Activated CD4-positive, alpha-beta T cell treated with anti-CD3 and anti-CD28 coated beads, Interleukin-2, amount 50 U/mL, for 4 hours (primary cell): ENCODE measurements at places on chromosomes 2 and 18.

DNA sequence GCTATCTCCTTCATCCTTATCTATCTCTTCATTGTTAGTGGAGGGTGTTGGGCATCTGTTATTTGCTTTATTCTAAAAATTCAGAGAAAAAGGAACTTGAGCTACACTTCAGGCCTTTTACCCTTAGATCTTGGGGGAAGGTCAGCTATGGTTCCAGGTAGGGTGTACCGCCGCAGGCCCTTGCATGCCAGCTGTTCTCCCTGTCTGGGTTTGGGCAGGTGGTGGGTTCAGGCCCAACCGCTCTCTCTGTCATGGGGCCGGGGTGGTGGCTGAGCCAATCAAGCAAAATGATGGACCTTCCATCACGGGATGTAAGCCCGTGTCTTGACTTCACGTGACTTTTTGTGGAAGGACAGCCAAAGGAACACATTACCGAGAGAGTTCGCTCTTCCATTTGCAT, 231.1 kb downstream of the LDLRAD4 start:
- no peak for DNase-seq

DNA sequence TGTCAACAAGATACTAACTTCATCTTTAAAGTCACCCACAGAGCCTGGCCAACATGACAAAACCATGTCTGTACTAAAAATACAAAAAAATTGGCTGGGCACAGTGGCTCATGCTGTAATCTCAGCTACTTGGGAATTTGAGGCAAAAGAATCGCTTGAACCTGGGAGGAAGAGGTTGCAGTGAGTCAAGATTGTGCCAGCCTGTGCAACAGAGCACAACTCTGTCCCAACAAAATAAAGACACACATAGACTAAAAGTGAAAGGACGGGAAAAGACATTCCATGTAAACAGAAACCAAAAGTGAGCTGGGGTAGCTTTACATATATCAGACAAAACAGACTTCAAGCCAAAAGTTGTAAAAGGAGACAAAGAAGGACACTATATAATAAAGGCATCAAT, 34.8 kb downstream of the USP34 start:
- no peak for DNase-seq

GRCh38 chr2:33375054-33375453, 101.4 kb upstream of the RASGRP3 start:
- DNase-seq: no peak

DNA sequence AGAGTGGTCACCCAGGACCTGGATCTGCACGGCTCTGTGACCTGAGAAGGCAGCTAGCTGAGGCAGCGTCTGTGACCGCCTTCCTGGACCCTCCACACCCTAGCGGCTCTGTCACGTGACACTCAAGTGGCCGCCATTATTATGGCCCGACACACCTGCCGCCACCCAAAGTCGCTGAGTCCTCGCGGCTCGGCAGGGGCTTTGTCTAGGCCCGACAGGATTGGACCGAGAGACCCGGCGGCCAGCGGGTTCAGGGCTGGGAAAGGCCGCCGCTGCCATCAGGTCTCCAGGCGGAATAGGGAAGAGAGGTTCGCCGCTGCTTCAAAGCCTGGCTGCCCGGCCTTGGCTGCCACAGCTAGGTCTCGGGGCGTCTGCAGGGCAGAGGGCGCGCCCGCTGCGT, 1162.5 kb upstream of the LRRTM1 start:
- DNase-seq: no peak

- DNase-seq: no peak
Observed at GRCh38 chr2:241255542-241256167, 59.8 kb downstream of the HDLBP start.

DNA sequence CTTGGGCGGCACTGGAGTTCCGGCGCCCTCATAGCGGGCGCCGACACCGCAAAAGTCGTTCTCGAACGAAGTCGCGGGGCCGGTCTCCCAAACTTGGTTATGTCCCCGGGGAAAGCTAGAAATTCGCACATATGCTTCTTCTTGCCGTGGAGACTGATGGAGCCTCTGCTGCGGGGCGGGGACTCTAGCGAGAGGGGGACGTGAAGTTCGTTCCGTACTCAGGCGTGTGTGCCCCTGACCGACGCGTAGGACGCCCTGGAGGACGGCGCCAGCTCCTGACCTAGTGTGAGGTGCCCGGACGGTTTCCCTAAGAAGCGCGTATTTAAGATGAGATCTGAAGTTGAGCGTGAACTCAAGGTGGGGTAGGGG, 465 bp downstream of the RBM44 start:
- DNase-seq: no peak

DNA sequence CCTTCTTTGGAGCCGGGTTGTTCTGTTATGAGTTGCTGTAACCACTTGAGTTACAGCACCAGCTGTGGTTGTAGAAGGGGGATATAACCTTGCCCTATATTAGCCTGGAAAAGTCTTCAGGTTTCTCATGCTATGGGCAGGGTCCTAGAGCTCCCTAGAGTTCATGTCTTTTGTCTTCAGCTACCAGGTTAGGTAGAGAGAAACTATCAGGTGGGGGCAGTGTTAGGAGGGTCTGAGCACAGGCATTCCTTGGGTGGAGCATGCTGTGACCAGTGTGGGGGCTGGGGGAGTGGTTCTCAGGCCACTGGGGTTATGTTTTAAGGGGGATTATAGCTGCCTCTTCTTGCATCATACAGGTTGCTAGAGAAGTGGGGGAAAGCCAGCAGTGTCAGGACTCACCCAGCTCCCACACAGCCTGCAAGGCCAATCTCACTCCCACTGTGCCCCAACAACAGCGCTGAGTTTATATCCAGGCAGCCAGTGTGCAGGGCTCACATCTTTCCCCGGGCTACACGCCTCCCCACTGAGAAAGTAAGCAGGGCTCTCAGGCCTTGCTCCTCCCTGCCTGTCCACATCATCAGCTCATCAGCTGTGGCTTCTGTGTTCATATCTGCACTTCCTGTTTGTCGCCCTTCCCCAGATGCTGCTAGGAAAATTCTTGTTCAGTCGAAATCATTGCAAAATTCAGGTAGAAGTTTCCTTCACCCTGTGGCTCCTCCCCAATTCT, 133.8 kb upstream of the NRXN1 start:
- no peak for DNase-seq

DNA sequence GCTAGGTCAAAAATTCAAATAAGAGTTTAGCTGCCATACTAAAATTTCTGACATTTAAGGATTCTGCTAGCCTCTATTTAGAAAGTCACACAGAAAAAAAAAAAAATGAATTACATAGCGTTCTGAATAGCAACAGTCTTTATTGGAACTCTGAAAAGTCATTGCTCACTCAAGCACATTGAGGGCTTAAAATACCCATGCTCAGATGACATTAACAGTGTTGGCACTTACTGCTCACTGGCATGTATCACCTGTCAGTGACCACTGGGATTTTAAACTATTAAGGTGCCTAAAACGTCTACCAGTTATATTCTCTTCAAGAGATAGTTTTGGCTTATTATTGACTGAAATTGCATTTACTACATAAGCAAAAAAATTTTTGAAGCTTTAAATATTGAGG, 468.0 kb upstream of the SPHKAP start:
- no peak for DNase-seq

DNA sequence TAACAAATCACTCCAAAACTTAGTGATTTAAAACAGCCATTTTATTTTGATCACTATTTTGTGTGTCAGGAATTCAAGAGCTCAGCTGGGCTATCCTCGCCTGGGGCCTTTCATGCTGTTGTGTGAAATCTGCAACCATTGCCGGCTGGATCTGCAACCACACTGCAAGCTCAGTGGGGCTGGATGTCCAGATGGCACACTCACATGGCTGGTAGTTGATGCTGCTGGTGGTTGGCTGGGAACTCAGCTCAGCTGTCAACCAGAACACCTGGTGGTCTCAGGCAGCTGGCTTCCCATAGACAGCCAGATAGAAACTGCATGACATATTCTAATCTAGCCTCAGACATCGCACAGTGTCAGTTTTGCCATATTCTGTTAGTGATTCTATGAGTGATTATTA, 30.6 kb upstream of the AP1S3 start:
- no peak for DNase-seq

- DNase-seq: no peak
Observed at GRCh38 chr18:67650686-67651385, 134.3 kb upstream of the DSEL start.

- DNase-seq: no peak
Observed at GRCh38 chr18:31510319-31510718, 12.3 kb downstream of the DSG2 start.

- DNase-seq: no peak
Observed at GRCh38 chr2:105194022-105194675, 47.4 kb upstream of the GPR45 start.

DNA sequence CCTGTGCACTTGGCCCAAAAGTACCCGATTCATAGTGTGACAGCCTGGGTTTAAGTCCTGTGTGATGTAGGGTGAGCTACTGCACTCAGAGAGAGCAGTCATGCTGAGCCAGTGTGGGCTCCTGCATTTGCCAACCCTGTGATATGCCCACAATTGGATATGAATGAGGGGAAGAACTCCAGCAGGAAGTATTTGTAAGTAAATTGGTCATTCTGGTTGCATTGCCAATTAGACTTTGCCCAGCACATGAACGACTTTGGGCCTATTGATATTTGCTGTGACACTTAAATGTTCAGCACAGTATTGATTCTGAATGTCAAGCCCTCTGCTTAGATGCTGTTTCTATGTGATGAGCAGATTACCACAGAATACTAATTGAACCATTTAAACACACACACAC, 570.9 kb downstream of the PIK3C3 start:
- DNase-seq: no peak

GRCh38 chr2:54559006-54559445, 102.9 kb downstream of the SPTBN1 start:
- no peak for DNase-seq

GRCh38 chr2:55309446-55309845, 40.4 kb upstream of the MTIF2 start:
- DNase-seq: no peak

DNA sequence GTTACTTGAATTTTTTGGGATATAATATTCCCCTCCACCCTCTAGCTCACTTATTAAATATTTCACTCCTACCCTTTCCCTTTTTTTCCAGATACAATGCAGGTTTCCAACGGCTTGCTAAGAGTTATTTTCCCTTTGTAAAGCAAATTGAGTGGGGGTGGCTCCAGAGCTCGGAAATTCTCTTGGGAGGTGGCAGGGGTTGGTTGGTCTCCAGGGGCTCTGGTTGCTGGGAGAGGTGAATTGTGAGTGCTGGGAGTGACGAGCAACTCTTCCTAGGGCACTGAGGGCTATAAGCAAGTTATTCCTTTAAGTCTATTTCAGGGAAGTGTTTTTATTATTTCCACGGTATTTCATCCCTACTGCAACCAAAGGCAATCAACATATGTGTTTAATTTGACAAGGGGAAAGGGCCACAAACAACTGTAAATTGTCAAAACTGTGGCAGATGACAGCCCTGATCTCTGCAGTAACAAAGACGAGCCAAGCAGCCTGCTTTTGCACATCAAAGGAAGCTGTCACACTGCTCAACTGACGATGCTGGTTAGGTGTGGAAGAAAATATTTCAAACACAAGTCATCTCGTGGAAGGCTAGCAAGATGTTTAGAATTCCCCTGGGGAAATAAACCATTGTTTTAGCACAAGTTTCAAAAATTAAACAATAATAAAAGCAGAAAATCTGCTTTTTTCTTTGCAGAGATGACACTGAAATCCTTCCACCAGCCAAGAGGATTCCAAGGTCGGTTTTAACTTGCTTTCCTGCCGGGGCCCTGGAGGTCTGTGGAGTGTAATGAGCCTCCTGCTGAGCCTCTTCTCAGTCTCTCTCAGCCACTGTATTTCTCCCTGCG, 34.8 kb upstream of the ASXL2 start:
- no peak for DNase-seq

DNA sequence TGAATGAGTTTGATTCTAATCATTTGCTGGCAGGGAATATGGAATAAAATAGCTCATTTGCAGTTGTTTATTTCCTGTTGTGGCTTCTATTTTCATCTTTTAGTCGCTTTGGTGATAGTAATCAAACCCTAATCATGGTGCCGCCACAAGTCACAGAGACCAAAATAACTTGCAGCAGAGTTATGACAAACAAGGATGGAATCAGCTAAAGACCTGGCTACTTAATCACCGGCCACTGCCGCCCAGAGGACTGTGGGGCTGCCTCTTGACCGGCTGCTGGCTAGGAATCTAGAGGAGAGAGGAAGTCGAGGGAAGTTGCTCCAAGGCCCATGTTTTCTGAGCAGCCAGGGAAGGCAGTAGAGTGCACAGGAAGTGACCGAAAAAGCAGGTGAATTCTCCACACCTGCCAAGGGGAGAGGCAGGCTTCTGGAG, 5.1 kb upstream of the SMAD7 start:
- DNase-seq: no peak

DNA sequence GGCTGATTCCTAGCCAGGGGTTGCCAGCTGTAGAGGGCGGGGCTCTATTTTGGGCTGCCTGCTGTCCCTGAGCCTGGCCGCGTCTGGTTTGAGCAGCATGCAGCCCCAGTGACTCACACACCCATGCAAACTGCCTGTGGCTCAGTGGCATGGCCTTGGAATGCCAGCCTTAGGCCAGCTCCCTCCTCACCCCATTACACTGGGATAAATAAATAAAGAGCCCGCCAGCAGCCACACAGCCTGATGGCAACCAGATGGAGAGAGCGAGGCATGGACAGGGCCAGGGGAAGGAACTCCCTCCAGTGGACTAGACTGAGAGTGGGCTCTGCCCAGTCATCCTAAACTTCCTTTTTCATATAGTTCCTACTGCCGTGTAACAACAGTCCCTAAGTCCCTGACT, 18.3 kb downstream of the NHEJ1 start:
- DNase-seq: no peak

DNA sequence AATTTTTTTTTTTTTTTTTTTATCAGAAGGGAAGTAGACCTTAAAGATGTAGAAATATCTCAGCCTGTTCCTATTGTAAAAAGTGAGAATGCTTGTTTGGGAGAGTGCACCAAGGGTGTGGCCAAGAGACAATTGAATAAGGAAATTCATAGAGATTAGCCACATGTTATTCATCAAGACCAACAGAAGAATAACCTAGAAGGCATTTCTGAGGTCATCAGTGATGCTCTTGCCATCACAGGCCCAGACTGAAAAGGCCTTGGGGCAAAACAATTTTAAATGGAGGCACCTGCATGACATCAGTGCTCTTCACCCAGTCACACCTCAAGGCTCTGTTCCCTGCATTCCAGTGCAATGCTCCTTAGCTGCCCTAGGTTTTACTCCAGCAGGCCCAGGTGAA, 2043.3 kb upstream of the PIK3C3 start:
- no peak for DNase-seq

GRCh38 chr2:154233231-154233630, 361.5 kb downstream of the GALNT13 start:
- no peak for DNase-seq

DNA sequence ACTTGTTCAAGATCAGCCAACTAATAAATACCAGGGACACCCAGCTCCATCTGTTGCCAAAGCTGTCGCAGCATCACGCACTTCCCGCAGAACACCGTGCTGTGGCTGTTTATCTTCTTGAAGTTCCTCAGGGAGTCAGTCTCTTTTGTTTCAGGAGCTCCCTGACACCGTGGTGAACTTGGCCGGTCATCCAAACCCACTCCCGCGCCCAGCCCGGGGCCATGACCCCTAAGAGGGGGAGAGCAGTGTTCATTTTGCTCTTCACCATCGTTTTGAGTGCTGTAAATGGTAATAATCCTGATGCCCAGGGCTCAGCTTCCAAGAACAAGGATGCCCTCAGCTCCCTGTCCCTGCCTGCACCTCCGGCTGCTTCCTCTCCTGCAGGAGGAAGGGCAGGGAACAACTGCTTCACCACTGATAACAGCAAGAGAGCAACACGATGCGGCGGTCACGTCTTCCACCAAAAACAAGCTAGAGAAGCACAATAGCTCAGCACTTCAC, 131.4 kb downstream of the SEPTIN10 start:
- DNase-seq: no peak
